ENCODE measurements at places on chromosomes 4 and X. TPM values are rescaled to one million over a fixed set of nuclear protein-coding genes. Genes with fewer than 3 reads are reported as not detected.

The NSG1 gene
- 9.4 TPM for total RNA-seq

The RNF150 gene
- total RNA-seq, result 0.20 TPM

The SCFD2 gene
- 5.0 TPM for total RNA-seq

The FAM149A gene
- 1.6 TPM for total RNA-seq

The UBA6 gene
- total RNA-seq, result 17.2 TPM

The PCYT1B gene
- not detected for total RNA-seq

The MAGEA2 gene
- 0.27 TPM for total RNA-seq

The APELA gene
- total RNA-seq, result not detected

The PPM1K gene
- total RNA-seq, result 0.83 TPM

The XAGE1A gene
- total RNA-seq, result 53.0 TPM

The PFKFB1 gene
- total RNA-seq, result 0.08 TPM

The OTOP1 gene
- not detected for total RNA-seq

The BTK gene
- 0.20 TPM for total RNA-seq

The IL1RAPL1 gene
- total RNA-seq, result not detected

The COL4A5 gene
- 11.8 TPM for total RNA-seq

The TDO2 gene
- 0.59 TPM for total RNA-seq

The FOXR2 gene
- not detected for total RNA-seq

The TMEM255A gene
- 0.39 TPM for total RNA-seq

The KLF3 gene
- 11.2 TPM for total RNA-seq

The USP17L25 gene
- not detected for total RNA-seq

The AKAP14 gene
- total RNA-seq, result not detected

The PCDH7 gene
- 0.08 TPM for total RNA-seq

The PNCK gene
- 0.16 TPM for total RNA-seq
